ENCODE measurements at places on chromosomes 5 and 9.

DNA sequence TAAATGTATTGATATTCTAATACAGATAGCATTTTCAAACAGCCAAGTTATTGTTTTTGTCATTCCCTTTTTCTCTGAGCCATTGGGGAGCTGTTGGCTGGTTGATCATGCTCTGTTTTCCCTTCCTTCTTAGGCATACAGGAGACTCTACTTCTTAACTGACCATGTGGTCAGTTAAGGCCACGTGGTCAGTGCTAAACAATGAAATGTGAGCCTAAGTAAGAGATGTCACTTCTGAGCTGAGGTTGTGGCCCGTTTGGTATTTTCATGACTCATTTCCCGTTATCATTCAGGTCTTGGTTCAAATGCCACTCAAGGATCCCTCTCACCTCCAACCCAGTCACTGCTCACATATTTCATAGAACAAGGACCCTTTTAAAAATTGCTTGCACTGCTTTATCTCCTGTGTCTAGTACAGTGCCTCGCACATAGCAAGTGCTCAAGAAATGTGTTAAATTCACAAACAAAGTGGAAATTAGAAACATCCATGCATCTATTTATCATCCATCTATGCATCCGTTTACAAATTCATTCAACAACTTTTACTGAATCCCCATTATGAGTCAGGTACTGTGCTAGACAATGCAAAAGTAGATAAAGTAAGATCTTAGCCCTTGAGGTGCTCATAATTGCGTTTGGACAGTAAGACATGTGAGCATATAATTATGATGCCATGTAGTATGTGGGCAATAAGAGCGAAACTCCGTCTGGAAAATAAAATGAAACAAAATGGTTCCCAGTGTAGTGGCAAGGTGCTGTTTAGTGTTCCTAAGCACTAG lies 50.7 kb downstream of the ARRDC3 start:
- no peak for DNase-seq

GRCh38 chr9:131739959-131740648 lies at the start of gene RAPGEF1:
RAPGEF1 (minus strand) TSS chr9:131740076; CDS start chr9:131739830, 246 bp downstream.
- DNase-seq, result peak; percentile 85

GRCh38 chr5:152638996-152639552 lies 234.0 kb upstream of the NMUR2 start:
- DNase-seq, result no peak

DNA sequence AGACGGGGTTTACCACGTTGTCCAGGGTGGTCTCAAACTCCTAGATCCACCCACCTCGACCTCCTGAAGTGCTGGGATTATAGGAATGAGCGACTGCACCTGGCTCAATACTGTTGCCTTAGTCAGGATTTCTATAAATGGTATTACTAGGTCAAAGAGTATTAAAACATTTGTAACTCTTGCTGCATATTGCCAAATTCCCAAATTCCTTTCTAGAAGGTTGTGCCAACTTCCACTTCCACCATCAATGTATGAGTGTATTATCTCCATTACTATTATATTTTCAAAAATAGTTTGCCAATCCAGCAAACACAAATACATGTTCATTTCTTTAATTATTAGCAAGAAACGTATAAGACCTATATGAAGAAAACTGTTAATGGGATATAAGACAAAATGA lies 10.6 kb downstream of the PTGR1 start:
- DNase-seq, result no peak

DNA sequence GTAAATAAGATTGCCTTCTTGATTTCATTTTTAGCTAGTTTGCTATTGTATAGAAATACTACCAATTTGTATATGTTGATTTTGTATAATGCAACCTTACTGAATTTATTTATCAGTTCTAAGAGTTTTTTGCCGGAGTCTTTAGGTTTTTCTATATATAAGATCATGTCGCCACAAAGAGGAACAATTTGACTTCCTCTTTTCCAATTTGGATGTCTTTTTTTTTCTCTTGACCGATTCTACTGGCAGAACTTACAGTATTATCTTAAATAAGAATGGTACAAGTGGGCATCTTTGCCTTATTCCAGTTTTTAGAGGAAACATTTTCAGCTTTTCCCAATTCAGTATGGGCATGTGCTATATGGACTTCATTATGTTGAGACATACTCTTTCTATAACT lies 624.7 kb upstream of the ACO1 start:
- no peak for DNase-seq

GRCh38 chr9:17531642-17532254 lies 47.1 kb upstream of the SH3GL2 start:
- DNase-seq, result no peak

Data from activated CD4-positive, alpha-beta T cell treated with anti-CD3 and anti-CD28 coated beads, Interleukin-2, amount 50 U/mL, for 1 hour (primary cell).